ENCODE measurements at places on chromosomes 6 and 20.

GRCh38 chr6:106167096-106167814 is 81.1 kb downstream of the PRDM1 start:
- no peak for DNase-seq

DNA sequence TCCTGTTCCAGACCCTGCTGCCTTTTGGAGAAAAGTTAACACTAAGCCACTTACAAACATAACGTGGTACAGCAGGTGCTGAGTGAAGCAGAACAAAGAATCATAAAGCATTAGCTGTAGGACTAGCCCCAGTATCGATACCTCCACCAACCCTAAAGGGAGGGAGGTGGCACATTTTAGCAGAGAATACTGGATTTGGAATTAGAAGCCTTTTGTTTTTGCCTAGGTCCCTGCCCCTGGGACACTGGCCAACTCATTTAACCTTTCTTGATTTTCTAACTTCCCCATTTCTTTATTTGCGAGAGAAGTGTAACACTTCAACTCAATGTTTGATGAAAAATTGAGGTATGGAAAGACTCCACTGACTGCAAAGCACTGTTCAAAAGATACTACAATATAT is 93.5 kb downstream of the B3GAT2 start:
- no peak for DNase-seq

DNA sequence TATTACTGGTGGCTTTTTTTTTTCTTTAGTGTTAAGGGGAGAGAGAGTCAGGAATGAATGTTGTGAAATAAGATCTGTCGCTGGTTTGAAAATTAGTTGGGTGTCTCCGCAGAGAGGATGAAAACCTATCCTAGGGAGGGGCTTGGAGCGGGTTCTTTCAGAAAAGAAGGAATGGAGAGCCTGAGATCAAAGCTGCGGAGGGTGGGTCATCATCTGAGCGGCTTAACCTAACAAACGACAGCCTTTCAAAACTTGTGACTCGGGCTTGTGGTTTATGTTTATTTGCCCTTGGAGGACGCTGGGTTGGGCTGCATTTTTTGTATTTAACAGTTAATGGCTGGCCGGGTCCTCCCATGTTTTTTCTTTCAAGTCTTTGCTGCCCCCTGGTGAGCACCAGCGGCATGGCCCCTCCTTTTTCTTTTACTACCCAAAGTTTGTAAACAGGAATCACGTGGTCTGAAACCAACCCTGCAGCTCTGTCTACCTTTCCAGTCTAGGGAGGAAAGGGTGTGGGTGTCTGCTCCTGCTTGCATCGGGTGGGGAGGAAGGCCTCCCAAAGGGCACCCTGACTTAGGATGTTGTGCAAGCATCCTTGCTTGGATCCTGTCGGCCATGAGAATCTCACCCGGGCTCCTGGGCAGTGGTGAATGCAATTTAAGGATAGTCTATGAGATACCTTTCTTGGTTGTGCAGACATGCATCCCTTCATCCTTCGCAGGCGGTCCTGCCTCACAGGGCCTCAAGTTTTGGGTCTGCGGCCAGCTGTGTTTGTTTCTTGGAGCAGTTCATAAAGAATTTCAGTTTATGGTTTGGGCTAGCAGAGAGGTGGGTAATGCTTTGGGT is 2.2 kb downstream of the PIM1 start:
- peak; percentile 86 for DNase-seq

- no peak for DNase-seq
Measured at GRCh38 chr6:44258325-44258863, 1.1 kb upstream of the SLC35B2 start.

GRCh38 chr6:83417880-83418663 is 12.8 kb downstream of the ME1 start:
- peak; percentile 11 for DNase-seq

- no peak for DNase-seq
Measured at GRCh38 chr20:63664861-63665594, 6.9 kb downstream of the RTEL1 start.

DNA sequence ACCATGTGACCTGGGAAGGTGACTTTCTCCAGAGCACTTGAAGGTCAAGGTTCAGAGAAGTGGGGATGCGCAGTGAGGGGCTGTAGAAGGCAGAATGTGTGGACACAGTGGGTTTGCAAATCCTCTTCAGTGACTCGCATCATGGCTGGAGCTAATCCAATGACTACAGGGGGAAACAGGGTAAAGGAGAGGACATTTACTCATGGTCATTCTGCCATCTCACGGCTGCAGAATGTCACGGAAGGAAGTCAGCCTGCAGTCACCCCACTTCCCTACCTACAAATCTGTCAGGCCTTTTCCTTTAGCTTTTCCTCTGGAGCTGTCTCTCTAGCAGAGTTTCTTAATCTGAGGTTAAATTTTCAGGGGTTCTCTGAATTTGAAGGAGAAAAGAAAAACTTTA is 337.6 kb downstream of the CDC5L start:
- DNase-seq = no peak

DNA sequence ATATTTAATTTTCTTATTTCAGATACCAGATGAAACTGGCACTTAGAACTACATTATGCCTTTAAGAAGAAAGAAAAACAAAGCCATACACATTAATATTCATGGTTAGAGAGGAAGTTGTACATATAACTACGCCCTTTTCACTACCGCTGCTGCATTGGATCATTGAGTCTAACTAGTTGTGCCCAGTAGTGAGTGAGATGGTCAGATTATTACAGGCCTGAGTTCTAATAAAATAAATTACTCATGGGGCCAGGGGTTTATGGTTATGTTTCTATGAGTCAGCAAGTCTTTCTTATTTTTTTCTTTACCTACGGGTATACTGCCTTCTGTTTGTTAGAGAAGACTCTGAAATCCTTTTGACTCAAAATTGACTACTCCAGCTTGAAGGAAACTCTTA is 11.5 kb downstream of the RIOK1 start:
- DNase-seq = no peak

GRCh38 chr6:135520781-135521180 is 23.2 kb upstream of the AHI1 start:
- DNase-seq = no peak

DNA sequence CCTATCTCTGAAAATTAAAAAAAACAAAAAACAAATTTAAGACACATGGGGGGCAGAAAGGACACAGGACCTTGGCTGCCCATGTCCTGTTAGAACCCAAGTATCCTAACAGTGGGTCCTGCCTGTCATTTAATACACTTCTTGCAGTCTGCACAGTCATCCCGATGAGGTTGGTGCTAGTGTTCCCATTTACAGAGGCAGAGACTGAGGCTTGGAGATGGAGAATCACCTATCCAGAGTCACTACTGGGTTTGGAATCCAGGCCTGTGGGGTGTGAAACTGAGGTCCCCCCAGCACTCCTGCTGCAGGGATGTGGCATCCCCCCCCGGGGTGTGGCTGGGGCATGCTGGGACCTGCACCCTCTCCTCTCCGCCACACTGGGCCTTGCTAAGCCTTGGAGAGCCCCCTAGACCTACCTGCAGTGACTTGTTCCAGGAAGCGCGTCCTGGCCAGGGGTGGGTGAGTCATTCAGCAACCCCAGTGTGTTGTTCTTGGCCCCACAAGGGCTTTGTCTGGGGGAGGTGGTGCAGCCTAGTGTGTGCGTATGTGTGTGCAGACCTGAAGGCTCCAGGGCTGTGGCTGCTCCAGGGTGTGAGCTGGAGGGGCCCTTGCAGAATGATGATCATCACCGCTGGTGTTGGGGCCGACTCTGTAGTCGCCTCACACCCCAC is 49.7 kb downstream of the BCAS4 start:
- DNase-seq = no peak

- no peak for DNase-seq
Measured at GRCh38 chr20:8656335-8656734, 412.6 kb upstream of the PLCB4 start.

Measured in NCI-H1417 (cell line).